Activated CD8-positive, alpha-beta T cell treated with anti-CD3 and anti-CD28 coated beads for 36 hours (primary cell): ENCODE measurements at places on chromosomes 13 and 19.

DNA sequence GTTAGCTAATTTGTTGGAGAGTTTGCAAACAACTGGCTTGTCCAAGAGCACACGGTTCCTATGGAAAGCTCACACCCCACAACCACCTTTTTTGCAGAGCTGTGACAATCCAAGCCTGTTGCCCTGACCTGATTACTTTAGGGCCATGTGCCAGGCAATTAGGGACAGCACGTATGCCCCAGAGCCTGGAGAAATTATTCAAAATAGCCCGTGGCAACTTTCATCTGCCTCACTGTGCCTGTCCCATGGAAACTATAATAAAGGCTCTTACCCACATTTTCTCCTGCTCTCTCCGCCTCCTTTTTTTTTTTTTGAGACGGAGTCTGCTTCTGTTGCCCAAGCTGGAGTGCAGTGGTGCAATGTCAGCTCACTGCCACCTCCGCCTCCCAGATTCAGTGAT, 18.6 kb upstream of the FBN3 start:
- no peak for DNase-seq

DNA sequence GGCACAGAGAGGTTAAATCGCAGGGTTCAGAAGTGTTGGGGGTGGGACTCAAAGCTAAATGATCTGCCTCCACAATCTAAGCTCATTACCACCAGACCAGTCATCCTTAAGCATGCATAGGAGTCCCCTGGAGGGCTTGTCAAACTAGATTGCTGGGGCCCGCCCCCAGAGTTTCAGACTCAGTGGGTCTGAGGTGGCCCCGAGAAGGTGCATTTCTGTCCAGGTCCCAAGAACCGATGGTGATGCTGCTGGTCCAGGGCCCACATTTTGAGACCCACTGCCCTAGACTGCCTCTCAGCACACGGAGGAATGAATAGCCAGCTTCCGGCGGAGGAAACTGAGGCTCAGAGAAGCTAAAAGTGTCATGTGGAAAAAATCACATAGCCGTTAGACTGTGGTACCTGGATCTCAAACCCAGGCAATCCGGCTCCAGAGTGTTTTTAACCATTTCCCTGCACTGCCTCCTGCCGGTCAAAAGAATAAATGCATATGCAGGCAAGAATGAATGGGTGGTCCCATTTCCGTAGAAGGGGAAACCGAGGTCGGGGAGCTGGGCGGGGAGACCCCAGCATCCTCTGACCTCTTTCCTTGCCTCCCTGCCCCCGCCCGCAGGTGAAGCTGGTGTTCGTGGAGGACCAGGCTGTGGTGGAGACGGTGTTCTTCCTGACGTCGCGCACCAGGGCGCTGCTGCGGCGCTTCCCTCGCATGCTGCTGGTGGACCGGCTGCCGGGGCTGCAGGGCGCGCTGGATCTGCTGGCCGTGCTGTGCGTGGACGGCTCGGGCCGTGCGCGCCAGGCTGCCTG, 23.8 kb downstream of the ZSWIM9 start:
- peak; percentile 62 for DNase-seq

GRCh38 chr19:23698711-23699520, 11.9 kb upstream of the ZNF675 start:
- no peak for DNase-seq

DNA sequence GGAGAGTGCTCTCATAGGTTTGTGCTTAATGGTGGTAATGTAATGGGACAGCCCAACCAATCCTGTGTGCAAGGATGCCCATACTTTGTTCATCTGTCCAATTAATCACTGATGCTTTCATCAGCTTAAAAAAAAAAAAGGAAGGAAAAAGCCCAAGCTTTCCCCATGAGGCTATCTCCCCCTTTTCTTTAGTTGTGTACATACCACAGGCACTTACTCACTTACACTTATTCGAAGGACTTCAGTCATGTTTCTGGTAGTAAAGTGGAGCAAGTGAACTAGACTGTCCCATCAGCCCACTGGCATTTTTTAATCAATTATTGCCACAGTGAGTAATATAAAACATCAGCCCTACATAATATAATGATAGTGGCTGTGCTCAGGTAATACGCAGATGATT, 183.5 kb upstream of the UFM1 start:
- no peak for DNase-seq

- DNase-seq: no peak
Observed at GRCh38 chr13:111232191-111232590, 88.3 kb upstream of the TEX29 start.

- no peak for DNase-seq
Observed at GRCh38 chr13:99009987-99010551, 32.2 kb upstream of the DOCK9 start.

- no peak for DNase-seq
Observed at GRCh38 chr13:59280297-59280696, 883.4 kb downstream of the DIAPH3 start.

GRCh38 chr19:17862711-17863519, 3.2 kb downstream of the RPL18A start:
- DNase-seq: no peak
